Trophoblast cell (in vitro differentiated cells and primary cell): ENCODE measurements at places on chromosomes 11 and 22.

GRCh38 chr22:31970490-31971444, 26.4 kb downstream of the YWHAH start:
- H3K27ac ChIP-seq = no peak overlapping the region
- H3K4me1 ChIP-seq = peaks cover 2% of the 10 kb centered on the region
- peak overlapping the region; percentile 42 for H3K4me3 ChIP-seq

GRCh38 chr11:47446833-47447232, 2.1 kb downstream of the RAPSN start:
- H3K36me3 ChIP-seq = no peaks in the 10 kb centered on the region
- no peak for DNase-seq
- no peaks in the 10 kb centered on the region for H3K27me3 ChIP-seq
- no peak overlapping the region for H3K27ac ChIP-seq
- no peak overlapping the region for H3K4me3 ChIP-seq

GRCh38 chr11:86196913-86197312, 47.6 kb upstream of the EED start:
- H3K27me3 ChIP-seq = no peaks in the 10 kb centered on the region
- peaks cover 3% of the 10 kb centered on the region for H3K4me1 ChIP-seq
- no peak overlapping the region for H3K4me3 ChIP-seq

GRCh38 chr11:2358754-2359442, 18.2 kb upstream of the CD81 start:
- H3K27ac ChIP-seq = no peak overlapping the region
- H3K27me3 ChIP-seq = no peaks in the 10 kb centered on the region
- H3K4me3 ChIP-seq = no peak overlapping the region
- no peak for DNase-seq

DNA sequence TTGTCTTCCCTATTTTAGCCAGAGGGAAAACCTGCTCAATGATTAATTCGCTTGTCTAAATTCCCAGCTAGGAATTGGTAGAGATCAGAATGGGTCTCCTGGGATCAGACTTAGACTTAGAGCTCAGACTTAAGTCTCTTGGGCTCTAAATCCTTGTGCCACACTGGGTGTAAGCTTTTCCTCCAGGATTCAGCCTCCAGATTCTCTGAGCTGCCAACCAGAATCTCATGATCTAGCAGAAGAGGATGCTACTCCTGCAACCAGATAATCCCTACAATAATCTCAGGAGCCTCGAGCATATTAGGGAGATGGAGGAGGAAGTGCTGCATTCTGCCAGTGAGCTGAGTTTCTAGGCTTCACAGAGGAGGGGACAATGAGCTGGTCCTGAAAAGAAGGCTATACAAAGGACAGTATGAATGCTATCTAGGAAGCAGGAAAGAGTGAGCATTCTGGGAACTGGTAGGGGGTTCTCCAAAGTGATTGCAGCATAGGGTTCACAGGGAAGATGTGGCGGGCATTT, 211.6 kb upstream of the SESN3 start:
- H3K4me1 ChIP-seq = peaks cover 3% of the 10 kb centered on the region
- no peak for DNase-seq
- H3K4me3 ChIP-seq = no peak overlapping the region
- no peaks in the 10 kb centered on the region for H3K36me3 ChIP-seq

DNA sequence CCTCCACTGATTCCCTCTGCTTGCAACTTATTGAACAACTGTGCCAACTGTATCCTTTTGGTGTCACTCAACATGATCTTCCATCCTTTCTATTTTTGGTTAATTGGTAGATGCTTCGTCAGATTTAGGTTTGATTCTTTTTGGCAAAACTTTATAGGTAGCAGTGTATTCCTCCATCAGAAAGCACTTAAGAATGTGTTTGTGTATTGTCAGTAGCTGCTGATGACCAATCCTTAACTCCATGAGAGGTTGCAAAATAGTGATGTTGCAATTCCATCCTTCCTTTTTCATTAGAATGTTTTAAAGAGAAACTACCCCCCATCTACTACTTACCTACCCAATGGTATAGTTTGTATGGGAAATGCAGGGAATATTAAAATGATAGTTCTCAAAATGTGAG, 22.1 kb downstream of the FAM76B start:
- DNase-seq = peak; percentile 58
- no peak overlapping the region for H3K4me3 ChIP-seq
- no peaks in the 10 kb centered on the region for H3K27me3 ChIP-seq
- peak overlapping the region; percentile 26 for H3K27ac ChIP-seq
- no peaks in the 10 kb centered on the region for H3K36me3 ChIP-seq

DNA sequence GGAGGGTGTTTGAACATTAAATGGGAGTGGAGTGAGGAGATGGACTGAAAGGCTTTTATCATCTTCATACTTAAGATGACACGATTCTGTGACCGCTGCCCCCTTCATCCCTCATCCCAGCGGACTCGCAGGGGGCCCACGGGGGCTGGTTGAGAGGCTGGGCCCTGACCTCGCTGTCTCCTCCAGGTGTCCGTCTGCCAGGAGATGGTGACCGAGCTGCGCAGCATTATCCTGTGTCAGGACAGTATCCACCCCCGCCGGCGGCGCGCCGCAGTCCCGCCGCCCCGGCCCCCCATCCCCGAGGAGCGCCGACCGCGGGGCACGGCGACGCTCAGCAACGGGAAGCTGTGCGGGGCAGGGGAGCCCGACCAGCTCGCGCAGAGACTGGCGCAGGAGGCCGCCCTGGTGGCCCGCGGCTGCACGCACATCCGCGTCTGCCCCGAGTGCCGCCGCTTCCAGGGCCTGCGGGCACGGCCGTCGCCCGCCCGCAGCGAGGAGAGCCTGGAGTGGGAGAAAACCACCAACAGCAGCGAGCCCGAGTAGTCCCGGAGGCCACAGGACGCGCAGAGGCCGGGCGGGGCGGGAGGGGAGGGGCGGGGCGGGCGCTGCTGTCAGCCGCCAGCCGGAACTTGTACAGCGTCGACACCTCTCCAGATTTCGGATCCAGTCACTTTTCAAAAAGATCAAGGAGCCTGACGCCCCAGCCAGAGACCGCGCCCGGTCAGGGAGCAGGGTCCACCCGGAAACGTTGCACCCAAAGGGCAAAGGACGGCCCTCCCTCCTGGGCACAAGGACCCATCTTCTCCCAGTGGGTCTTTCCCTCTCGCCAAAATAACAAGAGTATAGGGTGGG, 38.0 kb upstream of the TBCEL start:
- H3K4me3 ChIP-seq = peak overlapping the region; percentile 64
- peaks cover 2% of the 10 kb centered on the region for H3K27me3 ChIP-seq
- H3K4me1 ChIP-seq = peaks cover 4% of the 10 kb centered on the region
- H3K36me3 ChIP-seq = no peaks in the 10 kb centered on the region
- DNase-seq = peak; percentile 87

DNA sequence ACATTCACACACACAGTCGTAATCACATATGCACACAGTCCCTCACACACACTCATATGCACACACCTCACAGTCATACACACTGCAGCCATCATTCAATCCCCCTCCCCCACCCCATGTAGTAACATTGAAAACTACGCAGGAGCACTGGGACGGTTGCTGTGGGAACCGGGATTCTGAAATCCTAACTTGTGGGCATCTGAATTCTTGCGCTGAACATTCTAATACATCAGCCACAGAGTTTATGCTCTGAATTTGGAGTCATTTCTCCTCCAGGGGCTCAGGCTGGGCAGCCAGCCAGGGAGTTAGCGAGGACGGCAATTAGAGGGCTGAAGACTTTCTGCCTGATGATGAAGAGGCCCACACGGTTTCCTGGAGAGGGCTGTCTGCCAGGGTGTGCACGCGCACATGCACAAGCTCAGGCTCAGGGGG, 32.7 kb downstream of the CD6 start:
- H3K36me3 ChIP-seq = no peaks in the 10 kb centered on the region
- H3K4me1 ChIP-seq = peaks cover 8% of the 10 kb centered on the region
- H3K4me3 ChIP-seq = no peak overlapping the region
- DNase-seq = no peak

DNA sequence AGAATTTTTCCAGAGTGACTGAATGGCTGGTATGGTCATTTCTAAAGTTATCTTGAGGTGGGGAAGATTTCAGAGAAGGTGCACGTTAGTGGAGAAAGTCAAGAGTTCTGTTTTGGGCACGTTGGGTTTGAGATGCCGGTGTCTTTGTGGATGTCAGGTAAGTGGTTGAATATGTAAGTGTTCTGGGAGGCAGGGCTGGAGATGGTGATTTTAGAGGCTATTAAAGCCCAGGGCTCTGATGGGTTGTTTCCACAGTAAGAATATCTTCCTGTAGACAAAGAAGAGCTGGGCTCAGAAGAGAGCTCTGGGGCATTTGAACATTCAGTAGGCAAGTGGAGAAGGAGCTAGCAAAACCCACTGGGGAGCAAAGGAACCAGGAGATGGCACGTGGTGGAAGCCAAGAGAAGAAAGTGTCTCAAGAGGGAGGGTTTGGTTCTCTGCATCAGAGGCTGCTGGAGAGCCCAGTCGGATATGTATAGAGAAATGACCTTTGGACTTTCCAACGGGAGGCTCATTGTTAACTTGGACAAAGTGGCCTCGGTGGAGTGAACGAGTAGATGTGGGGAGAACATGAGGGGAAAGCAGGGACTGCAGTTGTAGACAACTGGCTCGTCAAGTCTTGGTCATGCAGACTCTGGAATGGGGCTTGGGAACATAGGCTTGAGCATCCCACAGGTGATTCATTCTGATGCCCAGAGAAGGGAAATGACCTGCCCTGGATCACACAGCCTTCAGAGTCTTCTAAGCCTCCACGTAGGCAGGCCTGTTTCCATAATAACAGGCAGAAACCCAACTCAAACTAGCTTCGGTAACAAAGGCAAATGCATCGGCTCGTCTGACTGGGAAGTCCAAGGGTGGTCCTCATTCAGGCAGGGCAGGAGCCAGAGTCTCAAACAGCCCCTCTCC, 98.4 kb upstream of the PARVA start:
- no peak overlapping the region for H3K4me3 ChIP-seq
- H3K36me3 ChIP-seq = no peaks in the 10 kb centered on the region
- no peak for DNase-seq
- H3K4me1 ChIP-seq = peaks cover 8% of the 10 kb centered on the region
- H3K27me3 ChIP-seq = no peaks in the 10 kb centered on the region

- H3K27me3 ChIP-seq = no peaks in the 10 kb centered on the region
- no peak overlapping the region for H3K27ac ChIP-seq
- no peak overlapping the region for H3K4me3 ChIP-seq
- DNase-seq = no peak
- no peaks in the 10 kb centered on the region for H3K36me3 ChIP-seq
- no peaks in the 10 kb centered on the region for H3K4me1 ChIP-seq
These were observed 244.3 kb downstream of the FAM76B start for GRCh38 chr11:95545116-95545875.
